ENCODE measurements at places on chromosomes 7 and 10.
A peak's percentile ranks its signal among the peaks of the same experiment; 100 is the strongest.

GRCh38 chr7:96991546-96992191, 13.7 kb upstream of the DLX6 start:
- DNase-seq: no peak

- peak; percentile 89 for DNase-seq
Measured at GRCh38 chr10:48684792-48685623, at the start of gene WDFY4. Gene WDFY4 (plus strand): TSS chr10:48684873. CDS start chr10:48709733, 24,860 bp downstream.

- DNase-seq: no peak
Measured at GRCh38 chr10:85642421-85643170, 724.0 kb downstream of the GRID1 start.

- peak; percentile 7 for DNase-seq
Measured at GRCh38 chr10:12780634-12781601, 220.6 kb downstream of the CCDC3 start.

GRCh38 chr7:139901056-139901795, 72.2 kb downstream of the TBXAS1 start:
- peak; percentile 81 for DNase-seq

DNA sequence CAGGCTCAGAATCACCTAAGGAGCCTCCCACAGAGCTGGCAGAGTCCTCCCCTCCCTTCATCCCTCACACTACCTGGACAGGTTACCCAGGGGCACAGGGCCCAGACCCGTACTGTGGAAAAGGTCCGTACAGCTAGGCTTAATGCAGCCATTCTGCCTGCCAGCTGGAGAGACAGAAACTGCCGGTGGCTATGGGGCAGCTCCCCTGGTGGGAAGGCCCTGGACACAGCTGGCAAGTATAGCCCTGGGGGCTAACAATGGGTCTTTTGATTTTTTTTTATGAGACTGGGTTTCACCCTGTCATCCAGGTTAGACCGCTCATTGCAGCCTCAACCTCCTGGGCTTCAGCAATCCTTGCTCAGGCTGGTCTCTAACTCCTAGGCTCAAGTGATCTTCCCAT, 68.3 kb downstream of the GNA12 start:
- DNase-seq: no peak

Measured in inflammatory macrophage treated with lipopolysaccharide for 4 hours (primary cell).